Sigmoid colon (tissue), 7 donors: ENCODE measurements at places on chromosomes 11 and 22. TPM values are rescaled to one million over a fixed set of nuclear protein-coding genes. Genes with fewer than 3 reads are reported as not detected.

DNA sequence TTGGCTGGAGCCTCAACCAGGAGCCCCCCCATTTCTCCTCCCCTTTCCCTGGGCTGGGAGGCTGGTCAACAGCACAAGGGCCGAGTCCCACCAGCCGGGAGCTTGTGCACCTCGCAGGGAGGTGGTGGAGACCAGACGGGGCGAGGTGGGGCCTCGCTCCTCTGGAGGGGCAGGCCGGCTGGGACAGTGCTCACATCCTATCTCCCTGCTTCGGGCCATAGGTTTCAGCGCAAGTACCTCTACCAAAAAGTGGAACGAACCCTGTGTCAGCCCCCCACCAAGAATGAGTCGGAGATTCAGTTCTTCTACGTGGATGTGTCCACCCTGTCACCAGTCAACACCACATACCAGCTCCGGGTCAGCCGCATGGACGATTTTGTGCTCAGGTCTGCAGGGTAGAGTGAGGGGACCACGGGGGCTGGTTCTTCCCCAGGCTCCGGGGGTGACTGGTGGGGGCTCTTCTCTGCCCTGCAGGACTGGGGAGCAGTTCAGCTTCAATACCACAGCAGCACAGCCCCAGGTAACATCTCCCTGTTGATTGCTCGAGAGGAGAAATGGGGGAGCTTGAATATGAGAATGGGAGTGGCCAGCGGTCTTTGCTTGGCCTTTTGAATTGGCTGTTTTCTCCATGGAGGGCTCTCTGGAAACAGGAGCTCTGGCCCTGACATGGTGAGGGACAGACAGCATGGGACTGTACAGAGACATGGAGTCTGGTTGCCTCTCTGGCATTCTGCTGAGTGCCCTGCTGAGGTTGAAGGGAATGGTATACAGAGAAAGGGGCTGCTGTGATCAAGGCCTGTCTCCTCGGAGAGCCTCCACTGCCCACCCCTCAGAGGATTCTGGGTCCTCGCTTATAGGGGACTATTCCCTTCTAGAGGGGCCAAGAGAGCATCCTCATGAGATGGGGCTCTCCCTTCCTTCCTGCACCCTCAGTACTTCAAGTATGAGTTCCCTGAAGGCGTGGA, 3.3 kb downstream of the SIDT2 start:
- H3K4me1 ChIP-seq: peaks cover 29% of the 10 kb centered on the region
- no peaks in the 10 kb centered on the region for H3K27me3 ChIP-seq
- peak overlapping the region; percentile 7 for H3K27ac ChIP-seq
- H3K4me3 ChIP-seq: no peak overlapping the region
- H3K36me3 ChIP-seq: peaks cover 13% of the 10 kb centered on the region

DNA sequence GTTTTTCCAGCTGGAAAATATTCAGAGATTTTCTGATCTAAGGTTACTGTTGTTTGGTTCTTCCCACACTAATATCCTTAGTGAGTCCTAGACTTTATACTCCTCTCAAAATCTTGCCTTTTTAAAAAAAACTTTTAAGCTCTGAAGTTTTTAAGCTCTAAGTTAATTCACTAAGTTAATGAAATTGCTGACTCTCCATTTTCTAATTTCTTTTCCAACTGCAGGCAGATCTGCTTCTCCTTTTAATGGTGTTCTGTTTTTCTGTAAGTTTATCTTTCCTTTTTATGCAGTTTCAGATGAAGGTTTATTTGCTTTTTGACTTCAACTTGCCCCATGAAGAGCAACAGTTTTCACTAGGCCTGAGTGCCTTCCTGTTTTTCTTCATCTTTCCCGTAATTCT, 125.8 kb upstream of the ARHGAP42 start:
- H3K4me1 ChIP-seq: peaks cover 25% of the 10 kb centered on the region
- H3K27me3 ChIP-seq: no peaks in the 10 kb centered on the region
- no peak for DNase-seq
- H3K4me3 ChIP-seq: no peak overlapping the region
- no peak overlapping the region for H3K27ac ChIP-seq

TMEM191B gene
- total RNA-seq: 0.36 TPM

DNA sequence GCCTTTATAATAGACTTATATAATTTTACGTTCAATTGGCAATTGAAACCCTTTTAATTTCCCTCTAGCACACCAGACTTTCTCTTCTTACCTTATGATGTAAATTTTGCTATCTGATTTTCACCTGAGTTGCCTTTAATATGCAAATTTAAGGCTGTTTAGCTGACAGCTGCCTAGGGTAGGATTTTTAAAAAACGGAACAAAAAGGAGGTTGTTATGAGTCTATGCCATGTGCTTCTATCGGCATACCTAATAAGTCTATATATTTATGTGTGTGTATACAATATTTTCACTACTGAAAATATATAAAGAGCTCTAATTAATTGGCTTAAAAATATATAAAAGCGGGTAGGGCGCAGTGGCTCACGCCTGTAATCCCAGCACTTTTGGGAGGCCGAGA, 11.8 kb upstream of the SELENOH start:
- no peak for DNase-seq
- H3K4me1 ChIP-seq: no peaks in the 10 kb centered on the region
- H3K36me3 ChIP-seq: peaks cover 8% of the 10 kb centered on the region
- H3K27ac ChIP-seq: no peak overlapping the region
- no peaks in the 10 kb centered on the region for H3K27me3 ChIP-seq
- H3K4me3 ChIP-seq: no peak overlapping the region

GRIK4 gene
- not detected for total RNA-seq

- H3K36me3 ChIP-seq: peaks cover 8% of the 10 kb centered on the region
- H3K4me1 ChIP-seq: peaks cover 12% of the 10 kb centered on the region
- no peak overlapping the region for H3K4me3 ChIP-seq
- no peak overlapping the region for H3K27ac ChIP-seq
- DNase-seq: no peak
- no peaks in the 10 kb centered on the region for H3K27me3 ChIP-seq
Measured at GRCh38 chr11:113237261-113237660, 77.1 kb upstream of the TTC12 start.
